Left ventricle myocardium inferior (tissue), 1 donor: ENCODE measurements at places on chromosomes 16 and 17. TPM values are rescaled to one million over a fixed set of nuclear protein-coding genes. Genes with fewer than 3 reads are reported as not detected.
A peak's percentile ranks its signal among the peaks of the same experiment; 100 is the strongest.

Gene GNGT2
- 2.2 TPM for total RNA-seq

- peak overlapping the region; percentile 78 for H3K27ac ChIP-seq
- peak; percentile 78 for DNase-seq
- H3K27me3 ChIP-seq = peaks cover 41% of the 10 kb centered on the region
- H3K4me3 ChIP-seq = peak overlapping the region; percentile 28
- H3K4me1 ChIP-seq = peaks cover 47% of the 10 kb centered on the region
These were observed 2.8 kb upstream of the PYCR1 start for GRCh38 chr17:81939881-81940385.

DNA sequence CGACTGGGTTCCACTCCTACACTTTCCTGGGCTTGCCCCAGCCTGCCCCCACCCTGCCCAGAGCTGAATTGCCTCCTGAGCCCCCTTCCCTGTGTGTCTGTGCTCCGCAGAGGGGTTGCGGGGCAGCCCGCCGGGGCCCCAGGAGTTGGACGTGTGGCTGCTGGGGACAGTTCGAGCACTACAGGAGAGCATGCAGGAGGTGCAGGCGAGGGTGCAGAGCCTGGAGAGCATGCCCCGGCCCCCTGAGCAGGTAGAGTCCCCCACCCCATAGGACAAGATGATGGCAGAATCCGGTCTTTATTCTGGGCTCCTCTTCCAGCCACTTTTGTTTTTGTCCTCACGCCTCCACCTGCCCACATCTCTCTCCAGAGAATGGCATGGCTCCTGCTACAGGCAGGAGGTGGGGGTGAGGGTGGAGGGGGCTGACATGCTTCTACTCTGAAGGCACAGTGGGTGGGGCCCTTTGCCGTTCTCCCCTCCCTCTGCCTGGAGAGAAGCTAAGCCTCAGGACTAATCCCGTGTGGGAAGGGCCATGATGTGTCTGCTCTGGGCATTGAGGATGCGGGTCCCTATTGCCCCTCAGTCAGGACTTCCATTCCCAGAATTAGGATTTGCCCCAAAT lies 3.5 kb downstream of the ACBD4 start:
- H3K27ac ChIP-seq = no peak overlapping the region
- no peaks in the 10 kb centered on the region for H3K27me3 ChIP-seq
- H3K36me3 ChIP-seq = peaks cover 22% of the 10 kb centered on the region
- peak; percentile 13 for DNase-seq
- H3K4me3 ChIP-seq = no peak overlapping the region

DNA sequence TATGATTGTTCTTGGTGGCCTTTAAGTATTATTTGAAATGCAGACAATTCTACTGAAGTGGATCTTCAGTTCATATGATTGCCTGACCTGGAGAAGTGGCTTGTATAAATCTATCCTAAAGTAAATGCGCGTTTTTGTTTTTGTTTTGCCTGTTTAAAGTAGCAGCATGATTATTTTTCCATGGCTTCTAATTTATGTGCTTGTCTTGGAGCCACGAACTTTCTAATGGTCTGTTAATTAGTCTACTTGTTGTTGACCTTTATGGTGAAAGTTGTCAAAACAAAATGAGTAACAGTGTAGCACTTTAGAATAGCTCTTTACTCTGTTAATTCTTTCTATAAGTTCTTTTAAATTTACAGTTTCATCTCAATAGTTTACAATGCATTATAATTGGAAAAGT lies 1.7 kb downstream of the PRKAR1A start:
- no peak for DNase-seq
- H3K27me3 ChIP-seq = no peaks in the 10 kb centered on the region
- peak overlapping the region; percentile 97 for H3K27ac ChIP-seq
- H3K4me3 ChIP-seq = peak overlapping the region; percentile 76

DNA sequence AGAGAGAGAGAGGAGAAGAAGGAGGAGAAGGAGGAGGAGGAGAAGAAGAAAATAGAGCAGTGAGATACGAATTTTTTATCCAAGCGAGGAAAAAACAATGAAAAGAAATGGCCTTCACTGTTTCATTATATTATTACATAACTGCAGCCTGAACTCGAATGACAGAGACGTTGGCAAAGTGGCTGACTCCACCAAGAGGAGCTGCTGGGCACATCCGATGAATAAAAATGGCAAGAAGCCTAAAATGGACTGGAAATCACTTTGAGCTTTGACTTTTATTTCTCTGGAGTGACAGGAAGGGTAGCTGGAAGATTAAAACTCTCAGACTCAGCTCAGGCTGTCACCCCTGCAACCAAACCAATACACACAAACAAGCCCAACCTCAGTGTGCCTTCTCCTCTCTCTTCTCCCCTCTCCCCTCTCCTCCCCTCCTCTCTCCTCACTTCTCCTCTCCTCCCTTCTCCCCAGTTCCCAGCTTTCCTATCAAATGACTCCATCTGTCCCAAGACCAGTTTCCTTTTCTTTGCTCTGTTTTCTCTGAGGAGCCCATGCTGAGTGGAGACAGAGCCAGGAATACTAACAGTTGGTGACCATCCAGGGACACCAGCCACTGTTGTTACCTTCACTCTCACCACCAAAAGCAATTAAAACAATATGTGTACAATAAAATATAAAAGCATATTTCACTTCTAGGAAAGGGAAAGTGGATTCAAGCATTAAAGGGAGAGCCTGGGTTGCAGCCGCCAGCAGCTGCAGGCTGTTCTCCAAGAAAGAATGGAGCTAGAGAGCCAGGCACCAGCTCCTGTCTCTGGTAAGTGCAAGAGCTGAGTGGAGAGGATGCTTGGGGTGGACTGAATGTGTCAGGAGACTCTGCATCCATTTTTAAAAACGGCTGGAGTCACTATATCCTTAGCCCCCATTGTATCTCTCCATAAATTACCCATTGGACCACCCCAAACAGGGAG lies 51.2 kb downstream of the SOX9 start:
- no peak for DNase-seq
- H3K27ac ChIP-seq = peak overlapping the region; percentile 69
- H3K36me3 ChIP-seq = no peaks in the 10 kb centered on the region
- H3K4me1 ChIP-seq = peaks cover 14% of the 10 kb centered on the region
- H3K27me3 ChIP-seq = no peaks in the 10 kb centered on the region

- peaks cover 22% of the 10 kb centered on the region for H3K4me1 ChIP-seq
- DNase-seq = no peak
- H3K4me3 ChIP-seq = no peak overlapping the region
- H3K36me3 ChIP-seq = peaks cover 78% of the 10 kb centered on the region
- no peak overlapping the region for H3K27ac ChIP-seq
- no peaks in the 10 kb centered on the region for H3K27me3 ChIP-seq
These were observed 29.0 kb downstream of the FCSK start for GRCh38 chr16:70483426-70483825.

GRCh38 chr16:25699069-25699468 lies 7.3 kb downstream of the HS3ST4 start:
- no peaks in the 10 kb centered on the region for H3K4me1 ChIP-seq
- DNase-seq = no peak
- no peak overlapping the region for H3K4me3 ChIP-seq

Gene CRISPLD2
- 12.8 TPM for total RNA-seq

DNA sequence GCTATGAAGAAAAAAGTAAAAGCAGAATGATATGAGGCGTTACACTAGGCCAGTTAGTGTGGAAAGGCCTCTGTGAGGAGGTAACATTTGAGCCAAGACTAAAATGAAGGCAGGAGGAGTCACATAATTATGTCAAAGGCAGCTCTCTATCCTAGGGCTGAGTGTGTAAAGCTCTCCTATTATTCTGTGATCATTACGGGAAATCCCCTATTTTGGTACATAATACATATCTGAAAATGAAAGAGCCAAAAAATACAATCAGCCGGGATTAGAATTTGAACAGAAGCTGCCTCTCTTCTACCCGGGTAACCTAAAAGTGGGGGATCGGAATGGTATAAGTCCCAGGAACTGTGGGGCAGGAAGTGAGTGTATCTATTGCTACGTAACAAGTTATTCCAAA lies 27.1 kb downstream of the HEATR3 start:
- no peaks in the 10 kb centered on the region for H3K27me3 ChIP-seq
- peaks cover 4% of the 10 kb centered on the region for H3K4me1 ChIP-seq
- H3K27ac ChIP-seq = no peak overlapping the region
- peaks cover 51% of the 10 kb centered on the region for H3K36me3 ChIP-seq

DNA sequence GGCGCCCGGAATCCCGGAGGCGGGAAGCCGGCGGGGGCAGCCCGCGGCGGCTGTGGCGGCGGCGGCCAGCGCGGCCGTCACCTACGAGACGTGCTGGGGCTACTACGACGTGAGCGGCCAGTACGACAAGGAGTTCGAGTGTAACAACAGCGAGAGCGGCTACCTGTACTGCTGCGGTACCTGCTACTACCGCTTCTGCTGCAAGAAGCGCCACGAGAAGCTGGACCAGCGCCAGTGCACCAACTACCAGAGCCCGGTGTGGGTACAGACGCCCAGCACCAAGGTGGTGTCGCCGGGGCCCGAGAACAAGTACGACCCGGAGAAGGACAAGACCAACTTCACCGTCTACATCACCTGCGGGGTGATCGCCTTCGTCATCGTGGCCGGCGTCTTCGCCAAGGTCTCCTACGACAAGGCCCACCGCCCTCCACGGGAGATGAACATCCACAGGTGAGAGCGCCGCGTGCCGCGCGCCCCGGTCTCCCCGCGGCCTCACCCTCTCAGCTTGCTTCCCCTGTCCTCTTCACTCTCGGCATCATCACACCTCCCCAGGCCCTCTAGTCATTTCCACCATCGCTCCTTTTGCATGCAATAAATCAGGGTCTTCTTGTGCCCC lies 706 bp downstream of the SHISA6 start:
- peaks cover 98% of the 10 kb centered on the region for H3K27me3 ChIP-seq
- DNase-seq = no peak
- H3K27ac ChIP-seq = peak overlapping the region; percentile 30
- H3K36me3 ChIP-seq = no peaks in the 10 kb centered on the region
- H3K4me1 ChIP-seq = peaks cover 10% of the 10 kb centered on the region

DNA sequence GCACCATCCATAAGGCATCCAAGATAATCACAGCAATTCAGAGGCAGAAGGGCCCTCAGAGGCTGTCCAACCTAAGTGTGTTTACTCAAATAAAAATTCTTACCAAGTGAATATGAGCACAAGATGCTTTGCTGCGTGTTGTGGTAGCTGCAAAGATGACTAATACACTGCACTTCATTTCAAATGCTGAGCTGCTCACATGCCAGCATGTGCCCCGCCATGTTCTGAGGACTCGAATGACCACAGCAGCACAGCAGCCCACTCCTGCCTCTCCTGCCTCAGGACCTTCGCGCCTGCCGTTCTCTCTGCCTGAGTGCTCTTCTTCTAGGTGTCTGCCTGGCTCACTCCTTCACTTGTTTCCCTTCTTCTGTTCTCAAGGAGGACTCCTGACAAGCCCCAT lies 19.0 kb downstream of the PIK3R5 start:
- DNase-seq = no peak
- H3K4me3 ChIP-seq = no peak overlapping the region
- H3K27me3 ChIP-seq = peaks cover 53% of the 10 kb centered on the region
- no peaks in the 10 kb centered on the region for H3K36me3 ChIP-seq
- no peak overlapping the region for H3K27ac ChIP-seq

DNA sequence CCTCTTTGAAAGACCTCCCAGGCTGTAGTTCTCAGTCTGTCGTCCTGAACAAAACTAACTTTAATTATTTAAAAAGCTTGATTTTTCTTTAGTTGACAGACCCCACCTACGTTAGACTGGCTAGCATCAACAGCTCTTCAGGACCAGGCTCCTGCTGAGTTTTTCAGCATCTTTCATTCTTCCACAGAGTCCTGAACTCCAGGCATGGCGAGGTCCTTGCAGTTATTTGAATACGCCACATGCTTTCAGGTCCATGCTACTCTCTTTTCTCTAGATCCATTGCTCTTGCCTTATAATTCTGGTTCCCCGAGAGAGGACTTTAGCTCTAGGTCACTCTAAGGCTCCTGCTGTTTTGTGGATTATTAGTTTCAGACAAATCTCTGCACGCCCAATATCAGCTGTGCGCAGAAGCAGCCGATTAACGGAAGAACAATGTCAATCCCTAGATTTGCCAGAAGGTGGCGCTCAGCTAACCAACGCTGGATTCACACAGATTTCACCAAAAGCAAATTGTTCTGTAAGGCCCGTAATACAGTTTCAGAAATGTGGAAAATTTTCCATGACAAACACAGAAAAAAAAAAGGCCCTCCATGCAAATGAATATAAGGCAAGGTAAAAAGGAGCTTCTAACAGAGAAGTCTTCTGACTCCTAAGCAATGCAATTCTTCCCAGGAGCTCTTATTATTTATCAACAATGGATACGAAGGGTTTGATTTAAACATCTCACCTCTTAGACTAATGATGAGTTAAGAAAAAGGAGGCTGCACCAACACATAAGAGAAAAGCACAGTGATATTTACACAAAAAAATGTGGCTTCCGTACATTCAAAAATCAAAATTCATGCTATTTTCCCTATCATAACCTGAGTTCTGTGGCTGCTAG lies 33.5 kb upstream of the BCO1 start:
- no peaks in the 10 kb centered on the region for H3K4me1 ChIP-seq
- H3K4me3 ChIP-seq = no peak overlapping the region
- DNase-seq = no peak

DNA sequence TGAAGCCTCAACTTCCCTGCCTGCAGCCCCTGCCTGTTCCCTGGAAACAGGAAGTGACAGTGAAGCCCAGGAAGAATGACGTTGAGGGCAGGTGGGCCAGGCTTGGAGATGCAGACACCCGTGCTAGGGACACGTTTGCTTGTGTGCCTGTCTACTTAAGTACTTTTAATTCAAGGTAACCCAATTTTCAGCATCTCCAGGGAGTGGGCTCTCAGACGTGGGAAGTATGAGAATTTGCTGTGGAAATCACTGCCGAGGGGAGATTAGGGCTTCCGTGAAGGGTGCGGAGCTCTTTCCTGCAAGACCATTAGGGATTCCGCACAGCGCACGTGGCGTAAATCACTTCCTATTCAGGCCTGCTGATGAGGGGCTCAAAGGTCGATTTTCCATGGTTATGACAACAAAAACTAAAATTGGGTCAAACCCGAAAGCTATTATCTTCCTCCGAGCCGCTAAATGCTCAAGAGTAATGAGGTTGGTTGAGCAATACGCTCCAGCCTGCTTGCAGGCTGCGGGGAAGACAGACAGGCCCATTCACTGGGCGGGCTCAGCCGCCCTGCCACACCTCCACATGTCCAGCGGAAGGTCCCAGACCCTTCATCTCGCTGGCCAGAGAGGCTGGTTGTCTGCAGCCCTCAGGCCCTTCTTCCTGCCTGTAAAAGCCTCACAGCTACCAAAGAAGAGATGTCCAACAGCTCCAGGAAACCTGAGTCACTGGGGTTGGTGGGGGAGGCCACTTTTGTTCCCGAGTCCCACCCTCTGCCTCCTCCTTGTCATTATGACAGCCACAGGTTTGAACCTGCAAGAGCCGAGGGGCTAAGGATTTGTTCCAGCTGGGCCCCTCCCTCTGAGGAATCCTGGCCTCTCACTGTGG lies 109.9 kb downstream of the RBFOX3 start:
- H3K4me3 ChIP-seq = no peak overlapping the region
- no peak overlapping the region for H3K27ac ChIP-seq
- no peaks in the 10 kb centered on the region for H3K4me1 ChIP-seq
- H3K27me3 ChIP-seq = peaks cover 68% of the 10 kb centered on the region

GRCh38 chr16:84033251-84034195 lies 9.1 kb downstream of the SLC38A8 start:
- no peak for DNase-seq
- no peaks in the 10 kb centered on the region for H3K36me3 ChIP-seq
- H3K4me1 ChIP-seq = peaks cover 8% of the 10 kb centered on the region

GRCh38 chr17:79113699-79114457 lies 39.3 kb downstream of the ENGASE start:
- H3K27ac ChIP-seq = no peak overlapping the region
- no peak for DNase-seq
- H3K4me3 ChIP-seq = no peak overlapping the region
